Skeletal muscle tissue (tissue), 5 donors: ENCODE measurements at places on chromosomes 6 and 20. TPM values are rescaled to one million over a fixed set of nuclear protein-coding genes. Genes with fewer than 3 reads are reported as not detected.

The SUPT3H gene
- total RNA-seq = 9.9 TPM

The TUBB gene
- 317 TPM for total RNA-seq

The KCNK16 gene
- total RNA-seq = not detected

The CCM2L gene
- 4.7 TPM for total RNA-seq

The LGSN gene
- not detected for total RNA-seq

The DTNBP1 gene
- total RNA-seq = 15.1 TPM

The HLA-DRB5 gene
- 14.6 TPM for total RNA-seq

The LPA gene
- not detected for total RNA-seq

The ADGB gene
- total RNA-seq = not detected

The NMBR gene
- not detected for total RNA-seq
